OCI-M1 (cell line): ENCODE measurements at places on chromosomes 2 and 18.
A peak's percentile ranks its signal among the peaks of the same experiment; 100 is the strongest.

GRCh38 chr18:623761-624620 is 27.2 kb downstream of the CLUL1 start:
- peak; percentile 82 for DNase-seq

DNA sequence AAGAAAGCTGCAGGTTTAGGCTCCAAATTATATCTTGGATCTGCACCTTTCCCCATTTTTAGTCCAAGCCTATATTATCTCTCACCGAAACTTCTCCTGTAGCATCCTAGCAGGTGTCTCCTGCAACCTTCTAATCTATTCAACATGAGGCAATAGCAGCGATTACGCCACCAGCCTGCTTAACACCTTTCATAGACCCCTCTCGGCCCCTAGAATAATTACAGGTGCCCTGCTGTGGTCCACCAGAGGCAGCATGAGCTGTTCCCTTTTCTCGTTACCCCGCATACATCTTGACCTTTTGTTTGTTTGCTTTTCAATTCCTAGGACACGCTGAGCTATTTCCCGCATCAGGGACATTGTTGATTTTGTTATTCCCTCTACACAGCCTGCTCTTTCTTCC is 361.9 kb downstream of the CYRIA start:
- DNase-seq = no peak

DNA sequence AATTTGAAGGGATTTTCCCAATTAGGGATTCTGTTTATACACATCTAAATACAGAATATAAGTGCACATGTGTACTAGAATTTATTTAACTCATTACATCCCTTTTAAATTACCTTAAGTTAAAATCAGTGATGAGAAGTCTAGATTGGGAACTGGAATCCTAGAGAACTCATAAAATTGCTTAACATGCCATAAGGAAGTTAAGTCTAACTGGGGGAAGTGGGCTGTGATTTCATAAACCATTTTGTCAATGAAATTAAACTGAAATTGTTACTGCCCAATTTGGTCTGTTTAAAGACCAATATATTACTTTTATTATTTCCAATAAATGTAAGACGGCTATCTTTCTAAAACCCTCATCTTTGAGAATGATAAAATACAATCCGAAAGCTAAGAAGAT is 72.3 kb upstream of the CD226 start:
- no peak for DNase-seq

GRCh38 chr2:169808221-169808620 is 9.6 kb downstream of the SSB start:
- DNase-seq = no peak

GRCh38 chr2:69255760-69256159 is 131.3 kb downstream of the GFPT1 start:
- no peak for DNase-seq

DNA sequence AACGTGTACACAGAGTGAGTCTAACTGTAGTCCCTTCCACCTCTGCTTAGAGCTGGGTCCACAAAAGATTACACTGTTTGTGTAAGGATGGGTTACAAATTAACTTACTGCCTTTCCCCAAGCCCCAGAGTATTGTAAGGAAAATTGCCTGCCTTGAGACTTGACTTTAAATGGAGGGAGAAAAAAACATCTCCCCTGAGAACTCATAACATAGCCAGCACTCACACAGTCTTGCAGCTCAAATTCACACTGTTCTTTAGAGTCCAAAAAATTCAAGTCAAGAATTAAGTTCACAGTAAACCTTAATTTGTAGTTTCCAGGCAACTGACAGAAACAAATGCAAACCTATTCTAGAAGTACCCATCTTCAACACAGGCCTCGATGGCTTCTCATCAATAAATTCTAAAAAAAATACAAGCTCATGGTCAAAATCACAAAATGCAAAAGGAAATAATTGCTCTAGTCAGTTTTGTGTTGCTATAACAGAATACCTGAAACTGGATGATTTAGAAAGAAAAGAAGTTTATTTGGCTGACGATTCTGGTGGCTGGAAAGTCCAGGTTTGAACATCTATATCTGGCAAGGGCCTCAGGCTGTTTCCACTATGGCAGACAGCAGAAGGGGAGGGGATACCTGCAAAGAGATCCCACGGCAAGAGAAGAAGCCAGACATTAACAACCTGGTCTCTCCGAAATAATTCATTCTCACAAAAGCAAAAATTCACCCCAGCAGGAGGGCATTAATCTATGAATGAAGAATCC is 34.6 kb upstream of the TMEM17 start:
- DNase-seq = no peak

DNA sequence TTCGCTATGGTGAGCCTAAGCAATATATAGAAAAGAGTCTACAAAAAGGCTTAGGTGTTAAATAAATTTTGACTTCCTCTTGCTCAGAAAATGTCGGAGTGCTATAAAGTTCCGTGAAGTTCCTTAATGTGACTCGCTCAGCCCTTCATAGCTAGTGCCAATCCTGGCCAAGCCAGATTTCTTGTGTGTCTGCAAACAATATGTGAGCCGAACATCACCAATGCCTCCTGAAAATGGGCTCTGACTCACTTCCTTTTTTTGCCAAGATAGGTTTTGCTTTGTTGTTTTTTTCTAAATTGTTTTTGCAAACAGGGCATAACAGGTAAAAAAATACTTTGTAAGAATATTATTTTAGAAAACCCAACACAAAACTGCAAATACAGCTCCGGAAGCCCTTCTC is 26.1 kb downstream of the CDC42EP3 start:
- no peak for DNase-seq

GRCh38 chr2:216142540-216142939 is 33.4 kb downstream of the XRCC5 start:
- no peak for DNase-seq

DNA sequence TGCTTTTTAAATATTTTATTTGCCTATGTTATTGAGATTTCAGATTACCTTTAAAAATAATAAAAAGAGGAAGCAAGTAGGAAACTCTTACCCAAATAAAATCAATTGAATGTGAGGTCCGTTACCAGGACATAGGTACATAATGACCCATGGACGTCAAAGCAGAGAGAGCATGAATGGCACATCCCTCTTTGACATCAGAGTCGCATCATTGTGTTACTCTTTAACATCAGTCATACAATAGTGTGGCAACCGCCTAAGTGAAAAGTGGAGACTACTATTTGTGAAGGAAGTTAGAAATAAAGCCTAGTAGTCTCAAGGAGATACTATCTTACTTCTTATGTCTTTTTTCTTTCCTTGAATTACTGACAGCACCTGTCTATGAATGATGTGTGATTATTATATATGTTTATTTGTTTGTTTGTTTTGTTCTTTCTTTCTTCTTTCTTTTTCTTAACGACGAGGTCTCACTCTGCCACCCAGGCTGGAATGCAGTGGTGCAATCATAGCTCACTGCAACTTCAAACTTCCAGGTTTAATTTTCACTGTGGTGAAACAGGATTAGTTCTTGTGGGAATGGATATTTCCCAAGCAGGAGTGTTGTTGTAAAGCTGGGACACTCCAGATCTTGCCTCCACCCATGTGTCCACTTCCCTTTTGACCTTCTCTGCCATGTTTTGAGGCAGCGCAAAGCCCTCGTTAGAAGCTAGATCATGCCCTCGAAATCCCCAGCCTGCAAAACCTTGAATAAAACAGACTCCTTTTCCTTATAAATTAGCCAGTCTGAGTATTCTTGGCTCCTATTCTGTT is 407.2 kb upstream of the NETO1 start:
- DNase-seq = no peak

- peak; percentile 79 for DNase-seq
Observed at GRCh38 chr18:22211657-22212056, 42.3 kb downstream of the GATA6 start.

DNA sequence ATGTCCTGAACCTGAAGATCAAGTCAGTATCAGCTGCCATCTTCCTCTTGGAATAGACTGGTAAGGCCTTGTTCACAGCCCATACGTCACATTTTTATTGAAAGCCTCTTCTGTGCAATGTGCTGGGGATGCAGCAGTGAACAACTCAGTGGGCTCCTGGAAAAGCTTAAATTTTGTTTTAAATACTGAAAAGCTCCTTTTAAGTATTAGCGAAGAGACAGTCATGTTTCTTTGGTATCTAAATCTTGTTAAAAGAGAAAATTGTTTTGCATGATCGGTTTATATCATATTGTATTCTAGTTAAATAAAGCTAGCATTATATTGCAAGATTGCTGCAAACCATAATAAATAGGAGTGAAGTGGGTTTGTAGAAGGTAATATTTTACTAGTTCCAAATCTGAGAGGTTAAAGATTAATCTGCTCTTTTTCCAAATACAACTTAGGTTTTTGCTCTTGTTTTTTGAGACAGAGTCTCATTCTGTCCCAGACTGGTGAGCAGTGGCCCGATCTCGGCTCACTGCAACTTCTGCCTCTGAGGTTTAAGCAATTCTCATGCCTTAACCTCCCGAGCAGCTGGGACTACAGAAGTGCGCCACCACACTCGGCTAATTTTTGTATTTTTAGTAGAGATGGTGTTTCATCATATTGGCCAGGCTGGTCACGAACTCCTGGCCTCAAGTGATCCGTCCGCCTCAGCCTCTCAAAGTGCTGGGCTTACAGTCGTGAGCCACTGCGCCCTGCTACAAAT is 1.6 kb upstream of the RMDN2 start:
- DNase-seq = no peak

GRCh38 chr18:23196119-23197007 is 61.1 kb downstream of the CABLES1 start:
- DNase-seq = no peak

DNA sequence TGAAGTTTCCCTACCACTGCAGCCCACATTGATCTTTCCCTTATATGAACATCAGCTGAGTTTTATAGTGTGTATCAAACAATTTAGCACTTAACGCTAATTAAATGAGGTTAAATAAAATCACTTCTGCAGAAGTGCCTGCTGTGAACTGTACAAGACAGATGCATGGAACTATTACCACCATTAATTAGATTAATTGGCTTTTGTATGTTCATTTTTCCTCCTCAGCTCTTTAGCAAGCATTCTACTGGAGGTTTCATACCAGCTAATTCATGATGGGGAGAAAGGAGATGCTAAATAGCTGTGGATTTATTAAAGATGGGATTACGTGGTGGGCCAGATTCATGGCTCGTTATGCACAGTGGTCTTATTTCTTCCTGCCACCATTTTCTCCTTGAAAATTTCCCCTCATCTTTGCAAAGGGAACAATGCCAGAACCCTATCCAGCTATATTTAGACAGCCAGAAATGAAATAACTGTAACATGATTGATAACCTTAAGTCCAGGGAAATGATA is 96.7 kb downstream of the CNTNAP5 start:
- DNase-seq = no peak

DNA sequence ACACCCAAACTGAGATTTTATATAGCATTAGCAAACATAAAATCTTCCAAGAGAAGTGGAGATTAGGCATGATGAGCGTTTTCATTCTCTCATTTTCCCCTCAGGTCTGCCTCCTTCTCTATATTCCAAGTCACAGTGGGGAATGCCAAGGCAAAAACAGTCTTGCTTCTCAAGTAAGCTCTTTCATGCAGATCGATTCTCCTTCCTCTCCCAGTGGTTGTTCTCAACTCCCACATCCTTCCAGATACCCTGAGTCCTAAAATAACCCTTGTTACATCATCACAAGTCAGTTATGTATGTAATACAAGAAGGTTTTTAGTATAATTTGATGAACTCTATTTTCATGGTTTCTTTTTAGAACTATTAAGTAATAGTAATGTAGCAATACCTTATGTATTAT is 150.6 kb downstream of the TXNL1 start:
- peak; percentile 13 for DNase-seq

DNA sequence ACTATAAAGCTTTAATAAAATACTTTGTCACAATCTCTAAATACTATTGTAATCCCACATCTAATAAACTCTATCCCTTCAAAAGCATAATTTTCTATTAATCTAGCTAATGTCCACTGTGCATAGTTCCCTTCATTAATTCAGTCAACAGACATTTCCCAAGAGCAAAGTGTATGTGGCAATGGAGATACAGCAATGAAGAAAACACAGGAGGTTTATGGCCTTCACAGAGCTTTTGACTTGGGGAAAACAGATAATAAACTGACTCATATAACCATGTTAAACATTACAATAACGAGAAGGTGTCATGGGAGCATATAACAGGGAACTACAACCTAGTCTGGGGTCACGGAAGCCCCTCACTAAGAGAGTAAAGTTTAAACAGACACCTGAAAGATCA is 86.3 kb downstream of the SPIRE1 start:
- no peak for DNase-seq

GRCh38 chr2:86302320-86302719 is 35.1 kb downstream of the REEP1 start:
- DNase-seq = no peak

GRCh38 chr18:23912356-23912755 is 102.2 kb upstream of the TTC39C start:
- no peak for DNase-seq

- DNase-seq = no peak
Observed at GRCh38 chr18:79367989-79368388, 27.7 kb upstream of the NFATC1 start.

GRCh38 chr2:83002706-83003105 is 1456.4 kb downstream of the SUCLG1 start:
- no peak for DNase-seq

DNA sequence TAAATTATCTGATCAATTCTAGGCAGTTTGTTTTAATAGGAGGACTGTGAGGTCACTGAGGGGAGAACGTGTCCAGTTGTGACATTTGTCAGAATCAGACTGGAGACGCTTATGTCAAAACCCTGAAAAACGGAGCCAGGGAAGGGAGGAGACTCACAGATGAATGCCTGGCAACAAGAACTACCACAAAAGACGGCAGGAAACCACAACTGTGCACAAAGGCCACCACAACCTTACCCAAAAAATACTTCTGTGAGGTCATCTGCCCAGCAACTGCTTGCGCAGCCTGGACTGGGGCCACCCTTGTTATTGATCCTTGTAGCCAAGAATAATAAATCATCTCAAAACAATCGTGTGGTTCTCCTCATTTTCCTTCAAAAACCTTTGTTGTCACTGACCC is 173.0 kb upstream of the ALKAL2 start:
- no peak for DNase-seq

DNA sequence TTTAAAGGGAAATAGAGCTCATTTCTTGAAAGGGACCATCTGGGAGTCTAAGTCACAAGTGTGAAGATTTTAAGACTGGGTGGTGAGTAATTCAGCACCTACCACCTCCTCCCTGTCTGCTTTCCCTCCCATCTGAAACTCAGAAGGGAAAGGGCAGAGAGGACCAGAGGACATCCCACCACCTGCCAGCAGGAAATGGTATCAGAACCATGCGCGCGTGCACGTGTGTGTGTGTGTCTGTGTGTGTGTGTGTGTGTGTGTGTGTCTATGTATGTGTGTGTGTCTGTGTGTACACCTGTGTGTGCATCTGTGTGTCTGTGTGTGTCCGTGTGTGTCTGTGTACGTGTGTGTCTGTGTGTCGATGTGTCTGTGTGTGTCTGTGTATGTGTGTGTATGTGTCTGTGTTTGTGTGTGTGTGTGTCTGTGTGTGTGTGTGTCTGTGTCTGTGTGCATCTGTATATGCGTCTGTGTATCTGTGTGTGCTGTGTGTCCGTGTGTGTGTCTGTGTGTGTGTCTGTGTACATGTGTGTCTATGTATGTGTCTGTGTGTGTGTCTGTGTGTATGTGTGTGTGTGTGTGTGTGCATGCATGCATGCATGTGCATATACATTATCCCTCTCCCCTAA is 76.8 kb downstream of the ZFP36L2 start:
- DNase-seq = no peak

- no peak for DNase-seq
Observed at GRCh38 chr2:230793572-230794359, 71.0 kb upstream of the ITM2C start.

GRCh38 chr2:74017223-74017622 is 32.5 kb downstream of the TET3 start:
- DNase-seq = no peak

GRCh38 chr18:46243095-46243494 is 138.9 kb downstream of the HAUS1 start:
- no peak for DNase-seq
